ENCODE measurements at places on chromosomes 7 and 10.

DNA sequence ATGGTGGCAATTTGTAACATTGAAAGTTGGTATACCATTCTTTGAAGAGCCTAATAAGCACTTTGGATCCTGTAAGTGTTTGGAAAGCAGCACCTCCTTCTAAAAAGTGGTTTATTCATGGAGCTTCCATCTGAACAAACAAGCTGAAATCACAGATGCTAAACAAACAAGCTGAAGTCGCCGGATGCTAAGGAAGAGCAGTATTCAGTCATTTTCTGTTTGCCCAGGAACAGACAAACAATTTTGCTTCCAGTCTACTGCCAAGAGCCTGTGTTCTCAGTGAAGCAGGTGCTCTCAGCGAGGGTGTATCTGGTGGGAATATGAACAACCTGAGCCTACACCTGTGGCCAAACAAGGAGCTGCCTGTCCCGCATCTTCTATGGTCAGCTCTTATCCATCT is 6.3 kb downstream of the COL28A1 start:
- DNase-seq = no peak

DNA sequence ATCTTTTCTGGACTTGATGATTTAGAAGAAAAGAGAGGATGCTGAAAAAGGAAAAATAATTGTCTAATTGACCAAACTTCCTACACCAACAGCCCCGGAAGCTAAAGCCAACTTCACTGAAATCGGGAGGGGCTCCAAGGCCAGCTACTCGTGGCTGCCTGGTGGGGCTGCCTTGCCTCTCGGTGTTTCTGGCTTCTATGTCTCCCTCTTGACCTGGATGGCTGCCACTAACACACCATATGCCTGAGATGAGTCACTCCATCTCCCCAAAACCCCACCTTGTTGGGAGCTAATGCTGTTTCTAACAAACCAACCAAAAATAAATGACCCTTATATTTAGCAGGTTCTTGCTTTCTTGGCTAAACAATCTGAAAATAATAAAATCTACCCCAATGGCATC is 87.6 kb upstream of the AFAP1L2 start:
- no peak for DNase-seq

- no peak for DNase-seq
Observed at GRCh38 chr7:20350518-20350951, 19.8 kb downstream of the ITGB8 start.

DNA sequence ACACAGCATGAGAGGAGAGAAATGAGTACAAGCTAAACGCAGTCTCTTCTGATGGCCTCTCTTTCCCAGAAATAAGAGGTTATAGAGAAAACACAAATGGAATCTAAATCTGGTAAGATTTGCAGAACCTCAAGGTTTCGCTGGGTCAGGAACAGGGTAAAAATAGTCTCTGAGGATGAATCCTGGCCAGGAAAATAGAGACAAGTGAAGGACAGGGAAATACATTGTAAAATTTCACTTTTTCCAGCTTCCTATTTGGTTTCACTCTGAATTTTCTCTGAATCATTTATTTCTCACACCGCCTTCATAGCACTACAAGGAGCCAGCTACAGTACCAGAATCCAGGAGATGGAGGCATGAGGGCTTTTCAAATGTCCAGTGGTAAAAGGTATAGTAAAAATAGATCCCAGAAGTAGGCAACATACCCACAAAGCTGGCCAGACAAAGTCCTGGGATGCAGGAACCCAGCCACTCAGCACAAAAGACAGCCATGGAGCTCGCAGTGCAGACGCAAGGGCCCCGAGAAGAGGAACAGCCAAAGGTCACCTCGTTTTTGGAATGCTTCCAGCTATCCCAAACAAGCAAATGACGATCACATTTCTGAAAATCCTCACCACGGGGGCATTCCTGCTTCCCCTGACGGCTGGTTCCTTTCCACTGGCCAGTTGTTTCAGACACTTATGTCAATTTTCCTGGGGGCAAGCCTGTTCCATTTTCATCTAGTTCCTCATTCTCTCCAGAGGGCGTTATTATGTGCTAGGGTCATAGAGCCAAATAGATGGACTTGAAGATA is 21.5 kb upstream of the IKZF1 start:
- DNase-seq = no peak

DNA sequence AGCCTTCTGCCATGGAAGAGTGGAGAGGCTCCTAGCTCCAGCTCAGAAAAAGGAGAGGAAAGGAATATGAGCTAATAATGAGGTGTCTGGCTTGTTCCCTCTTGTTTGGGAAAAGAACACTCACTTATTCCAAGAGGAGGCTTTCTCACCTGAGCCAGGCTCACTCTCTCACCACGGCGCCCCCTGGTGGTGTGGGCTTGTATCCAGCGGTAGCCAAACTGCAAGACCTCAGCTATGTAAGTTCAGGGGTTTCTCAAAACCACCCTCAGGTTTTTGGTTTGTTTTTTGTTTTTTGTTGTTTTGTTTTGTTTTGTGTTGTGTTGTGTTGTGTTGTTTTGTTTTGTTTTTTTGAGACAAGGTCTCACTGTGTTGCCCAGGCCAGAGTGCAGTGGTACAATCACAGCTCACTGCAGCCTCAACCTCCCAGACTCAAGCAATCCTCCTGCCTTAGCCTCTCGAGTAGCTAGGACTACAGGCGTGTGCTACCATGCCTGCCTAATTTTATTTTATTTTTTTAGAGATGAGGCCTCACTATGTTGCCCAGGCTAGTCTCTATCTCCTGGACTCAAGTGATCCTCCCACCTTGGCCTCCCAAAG is 124.0 kb downstream of the TMEM130 start:
- peak; percentile 64 for DNase-seq

DNA sequence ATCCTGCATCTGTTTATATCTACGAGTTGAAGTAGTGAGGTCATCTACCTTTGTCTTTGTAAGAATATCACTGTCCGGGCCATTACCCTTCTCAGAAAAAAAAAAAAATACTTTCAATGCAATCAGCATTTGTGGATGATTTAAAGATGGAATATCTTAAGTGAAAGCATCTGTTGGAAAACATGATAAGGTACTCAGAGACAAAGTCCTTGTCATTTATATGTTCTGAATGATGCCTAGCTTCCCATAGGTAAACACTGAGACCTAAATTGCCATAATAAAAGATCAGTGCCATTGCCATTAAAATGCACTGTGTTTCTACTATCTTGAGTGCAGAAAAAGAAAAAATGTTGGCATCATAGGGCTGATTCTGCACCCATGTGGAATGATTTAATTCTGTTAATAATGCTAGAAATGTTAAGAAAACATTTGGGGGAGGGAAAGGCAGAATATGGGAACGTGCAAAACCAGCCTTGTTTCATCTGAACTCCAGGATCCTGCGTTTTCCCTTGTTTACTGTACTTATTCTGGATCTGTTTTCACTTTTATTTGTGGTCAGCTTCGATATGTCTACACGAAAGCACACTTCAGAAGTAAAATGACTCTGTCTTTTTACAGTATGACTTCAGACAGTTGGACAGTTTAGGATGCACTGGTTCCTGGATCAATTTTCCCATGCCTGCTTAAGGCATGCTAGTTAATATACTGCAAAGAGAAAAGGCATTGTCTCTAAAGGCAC is 669.8 kb downstream of the SUGCT start:
- DNase-seq = no peak

DNA sequence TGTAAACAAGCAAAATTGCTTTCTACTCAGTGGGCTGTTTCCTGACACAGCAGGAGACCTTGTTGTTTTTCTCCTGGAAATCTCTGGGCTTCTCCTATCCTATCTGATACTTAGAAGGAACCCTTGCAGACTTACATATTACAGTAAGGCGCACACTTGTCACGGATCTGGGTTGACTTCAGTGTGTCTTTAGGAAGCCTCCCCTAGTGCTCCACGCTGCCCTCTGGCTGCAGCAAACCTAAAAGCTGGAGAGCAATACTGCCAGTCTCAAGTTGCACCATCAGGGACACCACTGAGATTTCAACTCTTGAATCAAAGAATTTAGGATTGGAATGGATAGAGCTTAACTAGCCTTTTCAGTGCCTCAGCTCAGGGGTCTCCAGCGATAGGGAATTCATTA is 495.3 kb downstream of the LRMDA start:
- no peak for DNase-seq

- no peak for DNase-seq
Observed at GRCh38 chr7:77664715-77665114, 31.5 kb upstream of the RSBN1L start.

DNA sequence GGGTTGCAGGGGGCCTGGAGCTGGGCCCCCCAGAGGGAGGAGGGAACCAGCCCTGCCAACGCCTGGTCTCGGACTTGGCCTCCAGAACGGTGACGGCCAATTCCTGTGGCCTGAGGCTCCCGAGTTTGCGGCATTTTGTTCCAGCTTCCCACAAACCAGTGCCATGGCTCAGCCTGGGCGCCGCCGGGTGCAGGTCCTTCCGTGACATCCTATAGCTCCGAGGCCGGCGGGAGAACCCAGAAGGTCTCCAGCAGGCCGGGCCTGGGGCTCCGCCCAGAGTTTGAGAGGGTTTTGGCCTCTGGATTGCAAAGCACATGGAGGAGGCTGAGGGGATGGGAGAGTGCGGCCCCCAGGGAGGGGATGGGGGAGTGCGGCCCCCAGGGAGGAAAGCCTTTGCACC is 92.6 kb downstream of the UNCX start:
- no peak for DNase-seq

- DNase-seq = no peak
Observed at GRCh38 chr7:37709631-37710509, 26.3 kb downstream of the GPR141 start.

Measured in ELR (cell line).